ENCODE measurements at places on chromosomes 5 and 9. TPM values are rescaled to one million over a fixed set of nuclear protein-coding genes. Genes with fewer than 3 reads are reported as not detected.

DNA sequence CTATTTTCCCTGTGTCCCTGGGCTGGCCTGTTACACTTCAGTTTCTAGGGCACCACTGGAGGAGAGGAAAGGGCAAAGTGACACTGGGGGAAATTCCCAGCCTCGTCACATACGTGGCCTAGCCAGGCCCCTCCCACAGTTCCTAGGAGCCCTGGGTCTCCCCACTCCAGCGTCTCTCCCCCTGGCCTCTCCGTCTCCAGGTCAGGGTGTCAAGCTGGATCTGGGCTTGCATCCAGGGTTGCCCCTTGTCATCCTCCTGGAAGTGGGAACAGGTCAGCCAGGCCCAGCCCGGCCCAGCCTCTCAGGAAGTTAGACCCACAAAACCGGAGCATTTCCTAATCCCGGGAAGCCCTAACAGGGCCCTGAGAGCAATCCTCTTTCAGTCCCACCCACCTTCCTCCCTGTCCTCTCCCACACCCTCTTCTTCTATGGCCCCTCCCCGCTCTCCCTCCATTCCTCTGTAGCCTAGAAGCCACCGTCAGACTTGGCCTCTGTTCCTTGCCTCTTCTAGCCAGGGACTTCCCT, 4.7 kb upstream of the TNIP1 start:
- H3K27me3 ChIP-seq, result no peaks in the 10 kb centered on the region
- H3K4me3 ChIP-seq, result peak overlapping the region; percentile 90
- peak overlapping the region; percentile 86 for H3K27ac ChIP-seq
- no peak for DNase-seq
- no peaks in the 10 kb centered on the region for H3K36me3 ChIP-seq

DNA sequence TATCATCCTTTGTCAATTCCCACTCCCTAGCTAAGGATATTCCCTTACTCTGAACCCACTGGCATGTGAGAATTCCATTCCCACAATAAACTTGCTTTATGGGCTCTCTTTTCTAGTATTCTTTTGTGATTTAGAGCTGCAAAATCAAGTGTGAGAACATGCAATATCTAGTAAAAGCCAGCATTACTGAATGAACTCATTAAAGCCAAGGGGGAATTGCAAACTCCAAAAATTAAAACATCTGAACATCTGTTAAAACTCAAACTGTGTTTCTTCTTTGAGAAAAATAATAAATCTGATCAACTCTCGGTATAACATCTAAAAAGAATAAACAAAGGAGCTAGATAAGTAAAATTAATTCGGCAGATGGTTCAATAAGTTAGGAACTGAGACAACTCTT, 53.1 kb upstream of the MPDZ start:
- no peak overlapping the region for H3K4me3 ChIP-seq
- no peaks in the 10 kb centered on the region for H3K27me3 ChIP-seq
- H3K36me3 ChIP-seq, result no peaks in the 10 kb centered on the region
- no peaks in the 10 kb centered on the region for H3K4me1 ChIP-seq
- H3K27ac ChIP-seq, result no peak overlapping the region

DNA sequence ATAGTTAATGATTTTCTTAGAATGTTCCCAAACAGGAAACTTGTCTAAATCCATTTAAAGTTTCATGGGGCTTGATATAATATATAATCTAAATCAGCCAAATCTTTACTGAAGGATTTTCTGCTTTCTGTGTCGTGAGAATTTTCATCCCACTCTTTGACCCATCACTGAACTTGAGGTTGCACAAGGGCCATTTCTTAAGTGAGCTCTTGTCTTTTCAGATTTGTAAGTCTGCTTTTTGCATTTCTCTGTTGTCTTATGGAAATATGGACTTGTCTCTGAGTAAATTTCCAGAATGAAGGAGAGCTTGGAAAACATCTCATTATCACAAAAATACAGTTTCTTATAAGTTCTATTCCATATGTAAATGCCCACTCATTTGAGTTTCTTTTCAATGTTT, 149.2 kb upstream of the ARRDC3 start:
- H3K36me3 ChIP-seq, result peaks cover 4% of the 10 kb centered on the region
- H3K4me3 ChIP-seq, result no peak overlapping the region
- no peaks in the 10 kb centered on the region for H3K27me3 ChIP-seq
- H3K27ac ChIP-seq, result no peak overlapping the region
- no peaks in the 10 kb centered on the region for H3K4me1 ChIP-seq
- no peak for DNase-seq

GRCh38 chr5:35303152-35303551, 72.9 kb upstream of the PRLR start:
- DNase-seq, result no peak
- no peaks in the 10 kb centered on the region for H3K27me3 ChIP-seq
- no peaks in the 10 kb centered on the region for H3K36me3 ChIP-seq
- no peaks in the 10 kb centered on the region for H3K4me1 ChIP-seq
- no peak overlapping the region for H3K27ac ChIP-seq

GRCh38 chr9:4662108-4662988, at the start of gene PLPP6:
Gene PLPP6, plus strand, starts transcription at chr9:4662294. Its CDS starts 82 bp downstream, at chr9:4662376.
- H3K4me3 ChIP-seq, result peak within 1 kb of the TSS; percentile 97
- H3K27me3 ChIP-seq, result no peaks in the 10 kb centered on the region
- no peaks in the 10 kb centered on the region for H3K36me3 ChIP-seq

DNA sequence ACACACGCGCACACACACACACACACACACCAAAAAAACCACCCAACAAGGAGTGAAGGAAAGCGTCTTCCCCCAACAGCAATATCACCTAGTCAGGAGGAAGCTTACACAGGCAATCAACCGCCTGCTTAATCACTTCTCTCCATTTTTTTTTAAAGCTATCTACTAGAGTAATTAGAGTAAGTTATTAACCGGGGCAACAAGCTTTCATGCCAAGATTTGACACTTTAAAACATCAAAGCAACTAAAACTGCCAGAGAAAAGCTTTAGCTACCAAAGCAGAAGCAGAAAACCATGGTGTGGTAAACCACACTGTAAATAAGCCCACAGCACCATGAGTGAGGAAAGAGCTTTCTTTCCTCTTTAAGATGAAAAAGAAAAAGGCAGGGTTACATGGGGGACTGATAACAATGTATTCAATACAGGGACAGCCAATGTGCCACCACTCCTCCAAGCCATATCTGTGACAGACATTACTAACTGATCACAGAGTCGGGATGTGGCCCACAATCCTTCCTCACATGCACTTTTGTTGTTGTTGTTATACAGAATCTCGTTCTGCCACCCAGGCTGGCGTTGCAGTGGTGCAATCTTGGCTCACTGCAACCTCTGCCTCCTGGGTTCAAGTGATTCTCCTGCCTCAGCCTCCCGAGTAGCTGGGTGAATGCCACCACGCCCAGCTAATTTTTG, 282.1 kb downstream of the CRB2 start:
- H3K27me3 ChIP-seq, result peaks cover 13% of the 10 kb centered on the region
- no peaks in the 10 kb centered on the region for H3K36me3 ChIP-seq
- peak overlapping the region; percentile 10 for H3K27ac ChIP-seq
- no peak for DNase-seq

GRCh38 chr5:66659780-66660179, 63.6 kb downstream of the MAST4 start:
- no peak overlapping the region for H3K4me3 ChIP-seq
- no peaks in the 10 kb centered on the region for H3K4me1 ChIP-seq
- H3K27me3 ChIP-seq, result peaks cover 17% of the 10 kb centered on the region

DNA sequence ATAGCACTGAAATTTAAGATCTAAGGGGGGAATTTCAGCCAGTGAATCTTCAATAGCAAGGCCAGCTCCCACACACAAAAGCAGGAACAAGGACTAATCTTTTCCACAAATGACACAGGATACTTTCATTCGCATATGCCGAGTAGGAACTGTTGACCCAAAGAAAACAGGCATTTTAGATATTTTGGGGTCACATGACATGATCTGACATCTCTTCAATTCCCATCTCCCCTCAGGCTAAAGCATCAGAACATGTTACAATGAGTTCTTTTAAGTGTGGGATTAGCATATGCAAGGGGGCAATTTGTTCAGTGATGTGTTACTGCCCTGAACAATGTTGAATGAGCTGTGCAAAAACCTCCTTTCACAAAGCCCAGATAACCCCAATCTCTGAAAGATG, 68.2 kb downstream of the TLE1 start:
- no peaks in the 10 kb centered on the region for H3K27me3 ChIP-seq
- DNase-seq, result no peak
- peaks cover 29% of the 10 kb centered on the region for H3K4me1 ChIP-seq
- H3K27ac ChIP-seq, result no peak overlapping the region
- no peak overlapping the region for H3K4me3 ChIP-seq
- peaks cover 4% of the 10 kb centered on the region for H3K36me3 ChIP-seq

DNA sequence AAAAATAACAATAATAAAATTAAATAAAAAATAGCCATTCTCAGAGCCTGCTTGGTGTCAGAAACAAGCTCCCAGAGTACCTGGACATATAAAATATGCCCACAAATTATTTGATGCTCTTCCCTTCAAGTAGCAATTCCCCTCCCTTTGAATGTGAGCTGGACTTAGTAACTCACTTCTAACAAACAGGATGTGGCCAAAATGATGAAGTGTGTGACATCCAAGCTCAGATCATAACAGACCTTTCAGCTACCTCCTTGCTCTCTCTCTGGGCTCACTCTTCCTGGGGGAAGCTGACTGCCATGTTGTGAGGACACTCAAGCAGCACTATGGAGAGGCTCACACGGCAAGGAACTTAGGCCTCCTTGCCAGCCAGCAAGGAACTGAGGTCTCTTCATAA, 69.0 kb downstream of the SPRY4 start:
- H3K27me3 ChIP-seq, result peaks cover 8% of the 10 kb centered on the region
- no peak overlapping the region for H3K27ac ChIP-seq
- H3K4me3 ChIP-seq, result no peak overlapping the region
- no peaks in the 10 kb centered on the region for H3K36me3 ChIP-seq
- H3K4me1 ChIP-seq, result peaks cover 4% of the 10 kb centered on the region

GRCh38 chr5:178279723-178280438, 47.3 kb upstream of the PHYKPL start:
- H3K27ac ChIP-seq, result peak overlapping the region; percentile 55
- H3K4me1 ChIP-seq, result peaks cover 5% of the 10 kb centered on the region
- H3K4me3 ChIP-seq, result peak overlapping the region; percentile 39
- peaks cover 10% of the 10 kb centered on the region for H3K36me3 ChIP-seq

- H3K4me1 ChIP-seq, result peaks cover 48% of the 10 kb centered on the region
- no peak for DNase-seq
- no peaks in the 10 kb centered on the region for H3K27me3 ChIP-seq
- peak overlapping the region; percentile 100 for H3K4me3 ChIP-seq
- peak overlapping the region; percentile 93 for H3K27ac ChIP-seq
- peaks cover 18% of the 10 kb centered on the region for H3K36me3 ChIP-seq
Measured at GRCh38 chr5:65927503-65928321, 1.3 kb downstream of the ERBIN start.

GRCh38 chr5:131773805-131774204, 23.0 kb downstream of the FNIP1 start:
- H3K4me3 ChIP-seq, result no peak overlapping the region
- H3K4me1 ChIP-seq, result peaks cover 27% of the 10 kb centered on the region
- no peak overlapping the region for H3K27ac ChIP-seq
- H3K36me3 ChIP-seq, result no peaks in the 10 kb centered on the region
- DNase-seq, result no peak

- H3K36me3 ChIP-seq, result no peaks in the 10 kb centered on the region
- peaks cover 52% of the 10 kb centered on the region for H3K27me3 ChIP-seq
- H3K4me3 ChIP-seq, result peak within 1 kb of the TSS; percentile 29
- no peak within 1 kb of the TSS for H3K27ac ChIP-seq
- H3K4me1 ChIP-seq, result peaks cover 6% of the 10 kb centered on the region
Measured at GRCh38 chr5:147234825-147235635, at the start of gene STK32A. Gene STK32A, plus strand, starts transcription at chr5:147235026. Its CDS starts 4,609 bp downstream, at chr5:147239635.

GRCh38 chr9:32524892-32525708, 896 bp downstream of the RIGI start:
- no peaks in the 10 kb centered on the region for H3K27me3 ChIP-seq
- peak overlapping the region; percentile 94 for H3K27ac ChIP-seq
- DNase-seq, result no peak
- peaks cover 35% of the 10 kb centered on the region for H3K4me1 ChIP-seq
- peak overlapping the region; percentile 90 for H3K4me3 ChIP-seq
- H3K36me3 ChIP-seq, result peaks cover 11% of the 10 kb centered on the region

- H3K4me3 ChIP-seq, result no peak overlapping the region
- peaks cover 53% of the 10 kb centered on the region for H3K4me1 ChIP-seq
- H3K27me3 ChIP-seq, result no peaks in the 10 kb centered on the region
- no peak for DNase-seq
Measured at GRCh38 chr5:76441890-76442673, 39.0 kb downstream of the IQGAP2 start.

- peaks cover 8% of the 10 kb centered on the region for H3K27me3 ChIP-seq
- H3K4me1 ChIP-seq, result no peaks in the 10 kb centered on the region
- no peak for DNase-seq
Measured at GRCh38 chr5:86917117-86917579, 299.4 kb downstream of the COX7C start.

GRCh38 chr9:131804826-131805225, 65.0 kb upstream of the RAPGEF1 start:
- H3K27me3 ChIP-seq, result peaks cover 27% of the 10 kb centered on the region
- no peak overlapping the region for H3K4me3 ChIP-seq
- DNase-seq, result no peak

GRCh38 chr5:38757451-38758245, 88.2 kb upstream of the OSMR start:
- no peak overlapping the region for H3K4me3 ChIP-seq
- H3K36me3 ChIP-seq, result no peaks in the 10 kb centered on the region
- H3K27me3 ChIP-seq, result peaks cover 21% of the 10 kb centered on the region
- no peaks in the 10 kb centered on the region for H3K4me1 ChIP-seq

DNA sequence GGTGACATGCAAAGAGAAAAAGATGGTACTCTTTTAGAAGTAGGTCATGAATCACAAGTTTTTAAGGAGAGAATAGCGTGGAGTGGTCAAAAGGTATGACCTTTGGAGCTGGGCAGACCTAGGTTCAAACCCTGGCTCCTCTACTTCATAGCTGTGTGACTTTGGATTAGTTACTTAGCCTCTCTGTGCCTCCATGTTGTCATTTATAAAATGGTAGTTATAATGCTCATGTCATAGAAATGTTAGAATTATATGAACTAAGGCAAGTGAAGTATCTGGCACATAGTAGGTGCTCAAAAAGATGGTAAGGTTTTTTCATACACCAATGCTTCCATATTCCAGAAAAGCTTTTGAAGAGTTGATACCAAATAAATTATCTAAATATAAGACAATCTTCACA, 7.3 kb downstream of the F2R start:
- H3K36me3 ChIP-seq, result peaks cover 4% of the 10 kb centered on the region
- no peak for DNase-seq
- no peaks in the 10 kb centered on the region for H3K27me3 ChIP-seq
- no peak overlapping the region for H3K4me3 ChIP-seq
- H3K27ac ChIP-seq, result peak overlapping the region; percentile 75

The SPINK4 gene
- not detected for total RNA-seq

The LCN9 gene
- total RNA-seq, result not detected

The SURF1 gene
- total RNA-seq, result 28.4 TPM

The TNC gene
- total RNA-seq, result not detected

The RNF130 gene
- 17.0 TPM for total RNA-seq

The SOX30 gene
- not detected for total RNA-seq

The PCAT7 gene
- not detected for total RNA-seq

The SUSD3 gene
- 3.3 TPM for total RNA-seq

The MYOT gene
- not detected for total RNA-seq

The ARL14EPL gene
- not detected for total RNA-seq

The GTF2H2 gene
- total RNA-seq, result 29.1 TPM

The FGFR4 gene
- total RNA-seq, result 2.0 TPM

Data from natural killer cell treated with Interleukin-12 subunit alpha and Interleukin-12 subunit beta and Interleukin-15 and Interleukin-18, amount 100 ng/mL, for 72 hours (primary cell).